ENCODE measurements at places on chromosomes 3 and 15. TPM values are rescaled to one million over a fixed set of nuclear protein-coding genes. Genes with fewer than 3 reads are reported as not detected.

The STRIT1 gene
- total RNA-seq, result not detected

The CLDN18 gene
- total RNA-seq, result not detected

The GPR15 gene
- not detected for total RNA-seq

The BNC1 gene
- total RNA-seq, result 3.3 TPM

The DLEC1 gene
- total RNA-seq, result 0.29 TPM

The CYP8B1 gene
- total RNA-seq, result not detected

The RARRES1 gene
- total RNA-seq, result 19.5 TPM

The CLDN16 gene
- total RNA-seq, result under 0.01 TPM

The ADGRG7 gene
- not detected for total RNA-seq

The PDZRN3 gene
- 18.3 TPM for total RNA-seq

The MINAR1 gene
- total RNA-seq, result 2.5 TPM

The CHRNA3 gene
- total RNA-seq, result not detected

The ENTPD3 gene
- 0.36 TPM for total RNA-seq

The LINGO1 gene
- under 0.01 TPM for total RNA-seq

DNA sequence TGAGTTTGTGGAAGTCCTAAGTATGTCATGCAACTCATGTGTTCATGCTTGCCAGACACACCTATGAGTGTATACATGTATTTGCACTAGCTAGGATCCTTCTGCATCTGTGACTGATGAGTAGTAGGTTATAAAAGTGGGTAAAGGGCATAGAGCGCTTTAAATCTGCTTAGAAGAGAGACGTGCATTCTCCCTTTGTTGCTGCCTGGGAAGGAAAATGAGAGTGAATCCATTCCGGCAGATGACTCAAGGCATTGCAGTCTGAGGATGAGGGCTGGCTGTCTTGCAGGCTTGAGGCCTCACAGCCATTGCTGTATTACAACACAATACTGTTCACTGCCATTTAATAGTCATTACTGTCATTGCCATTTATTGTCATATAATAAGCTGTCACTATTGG is 120.8 kb upstream of the UMPS start:
- DNase-seq, result peak; percentile 71

- DNase-seq, result no peak
These were observed 49.3 kb downstream of the SLC6A20 start for GRCh38 chr3:45746777-45747622.

DNA sequence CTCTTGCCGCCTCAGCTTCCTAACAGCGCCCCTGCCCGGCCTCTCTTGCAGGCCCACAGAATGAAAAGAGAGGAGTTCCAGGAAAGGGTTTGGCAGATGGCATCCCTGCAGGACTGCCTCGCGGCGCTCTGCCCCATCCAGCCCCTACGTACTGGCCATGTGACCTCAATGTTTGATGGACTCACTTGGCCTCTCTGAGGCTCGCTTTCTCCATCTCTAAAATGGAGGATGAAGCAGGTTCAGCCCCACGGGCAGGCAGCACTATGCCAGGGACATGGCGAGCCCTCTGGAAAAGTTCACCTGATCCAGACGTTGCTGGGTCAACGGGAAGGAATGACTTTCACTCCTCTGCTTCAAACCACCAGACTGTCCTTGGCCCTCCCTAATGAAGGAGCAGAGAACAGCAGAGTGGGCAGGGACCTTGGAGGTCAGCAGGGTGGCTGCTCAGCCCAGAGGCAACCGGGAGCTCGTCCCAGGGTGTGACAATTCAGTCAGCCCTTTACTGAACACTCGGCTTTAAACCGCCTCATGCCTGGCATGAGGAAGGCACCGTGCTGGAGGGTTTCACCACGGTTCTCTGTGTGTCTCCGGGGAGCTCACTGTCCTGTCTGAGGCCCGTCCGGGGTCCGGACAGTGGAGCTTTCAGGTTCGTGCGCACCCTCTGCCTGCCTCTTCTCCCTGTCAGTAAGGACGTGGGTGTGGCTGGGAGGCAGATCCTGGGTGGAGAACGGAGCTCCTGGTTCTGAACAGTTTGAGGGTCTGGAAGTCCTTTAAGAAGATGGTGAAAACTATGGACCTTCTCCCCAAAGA is 101.3 kb downstream of the LINGO1 start:
- DNase-seq, result no peak

DNA sequence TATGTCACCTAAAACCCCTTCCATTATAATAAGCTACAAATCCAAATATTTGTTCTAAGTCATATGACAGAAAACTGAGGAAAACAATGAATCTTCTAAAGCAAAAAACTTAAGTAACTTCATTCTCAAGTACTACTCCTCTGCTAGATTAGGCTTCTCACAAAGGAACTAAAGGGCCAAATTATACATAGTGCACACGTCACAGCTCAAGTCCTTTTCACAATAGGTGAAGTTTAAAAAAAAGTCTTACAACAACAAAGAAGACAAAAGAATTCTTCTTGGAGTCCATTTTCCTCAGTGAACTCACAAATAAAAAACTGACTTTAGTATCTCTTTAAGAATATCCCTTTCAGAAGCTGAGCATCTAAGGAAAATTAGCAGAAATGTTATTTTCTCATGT is 479.9 kb downstream of the MAGI1 start:
- no peak for DNase-seq

DNA sequence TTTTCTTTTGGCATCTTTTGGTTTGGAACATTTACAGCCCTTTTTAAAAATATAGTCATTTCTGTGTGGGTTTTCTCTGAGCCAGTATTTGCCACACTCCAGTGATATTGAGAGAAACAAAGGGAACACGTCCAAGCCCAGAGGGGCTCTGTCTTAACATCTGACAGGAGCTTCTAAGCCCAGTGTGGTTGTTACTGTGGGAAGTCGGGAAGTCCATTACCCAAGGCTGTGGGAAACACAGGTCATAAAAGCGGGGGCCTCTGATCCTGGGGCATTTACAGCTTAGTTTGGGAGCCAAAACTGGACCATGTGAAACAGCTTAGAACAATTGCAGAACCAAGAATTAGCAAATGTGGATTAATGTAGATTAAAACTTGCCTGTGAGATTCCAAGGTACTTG is 123.0 kb downstream of the PTPRG start:
- DNase-seq, result no peak

DNA sequence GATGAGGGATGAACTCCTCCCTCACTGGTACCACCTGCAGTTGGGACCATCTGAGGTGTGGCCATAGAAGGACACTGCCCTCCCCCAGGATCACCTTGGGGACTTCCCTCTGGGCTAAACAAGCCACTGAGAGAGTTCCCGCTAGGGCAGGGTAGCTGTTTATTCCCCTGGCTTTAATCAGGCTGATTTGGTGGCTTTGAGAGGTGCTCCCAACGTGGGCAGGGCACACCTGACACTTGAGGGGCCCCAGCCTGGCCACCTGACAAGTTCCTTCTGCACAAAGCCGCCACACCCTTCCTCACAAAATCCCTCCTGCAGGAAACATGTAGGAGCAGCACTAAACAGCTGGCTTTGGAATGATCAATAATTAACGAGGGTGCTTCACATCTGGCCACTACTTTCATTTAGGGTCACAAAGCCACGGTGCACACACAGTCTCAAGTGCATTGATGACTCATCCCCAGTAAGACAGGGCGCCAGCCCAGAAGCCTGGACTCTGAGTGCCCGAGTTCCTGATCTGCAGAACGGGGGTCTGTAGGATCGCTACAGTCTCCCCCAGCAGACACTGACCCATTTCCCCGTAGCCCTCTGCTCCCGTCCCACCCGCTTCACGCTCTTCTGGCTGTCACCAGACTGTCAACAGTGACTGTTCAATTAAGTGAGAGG is 75.1 kb downstream of the ATP10A start:
- peak; percentile 84 for DNase-seq

- no peak for DNase-seq
These were observed 33.4 kb downstream of the RPN1 start for GRCh38 chr3:128617270-128617556.

DNA sequence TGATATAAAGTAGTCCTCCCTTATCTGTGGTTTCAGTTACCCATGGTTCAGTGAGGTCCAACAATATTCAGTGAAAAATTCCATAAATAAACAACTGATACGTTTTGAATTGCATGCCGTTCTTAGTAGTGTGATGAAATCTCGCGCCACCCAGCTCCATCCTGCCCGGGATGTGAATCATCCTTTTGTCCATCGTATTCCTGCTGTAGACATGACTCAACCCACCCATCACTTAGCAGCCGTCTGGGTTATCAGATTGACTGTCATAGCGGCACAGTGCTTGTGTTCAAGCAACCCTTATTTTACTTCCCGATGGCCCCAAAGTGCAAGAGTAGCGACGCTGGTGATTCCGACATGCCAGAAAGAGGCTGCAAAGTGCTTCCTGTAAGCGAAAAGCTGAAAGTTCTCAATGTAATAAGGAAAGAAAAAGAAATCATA is 48.0 kb upstream of the MEX3B start:
- DNase-seq, result peak; percentile 89

DNA sequence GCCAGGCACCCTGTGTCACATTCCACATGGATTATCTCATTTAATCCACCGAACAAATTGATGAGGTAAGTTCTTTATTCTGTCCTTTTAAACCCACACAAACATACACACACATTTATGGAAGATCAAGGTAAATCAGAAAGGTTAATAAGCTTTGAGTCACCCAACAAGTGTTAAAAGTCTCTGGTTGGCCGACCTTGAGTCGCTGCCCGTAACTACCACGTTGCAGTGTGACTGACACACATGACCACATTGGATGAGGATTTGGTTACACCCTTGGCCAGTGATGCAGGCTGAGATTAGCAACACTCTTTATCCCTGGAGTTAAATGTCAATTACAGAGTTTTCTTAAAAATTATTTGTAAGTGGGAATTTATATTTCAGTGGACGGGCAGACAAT is 19.2 kb downstream of the FOXP1 start:
- DNase-seq, result no peak

GRCh38 chr3:30440880-30441279 is 165.5 kb upstream of the TGFBR2 start:
- no peak for DNase-seq

- no peak for DNase-seq
These were observed 22.8 kb downstream of the ESYT3 start for GRCh38 chr3:138456961-138457862.

DNA sequence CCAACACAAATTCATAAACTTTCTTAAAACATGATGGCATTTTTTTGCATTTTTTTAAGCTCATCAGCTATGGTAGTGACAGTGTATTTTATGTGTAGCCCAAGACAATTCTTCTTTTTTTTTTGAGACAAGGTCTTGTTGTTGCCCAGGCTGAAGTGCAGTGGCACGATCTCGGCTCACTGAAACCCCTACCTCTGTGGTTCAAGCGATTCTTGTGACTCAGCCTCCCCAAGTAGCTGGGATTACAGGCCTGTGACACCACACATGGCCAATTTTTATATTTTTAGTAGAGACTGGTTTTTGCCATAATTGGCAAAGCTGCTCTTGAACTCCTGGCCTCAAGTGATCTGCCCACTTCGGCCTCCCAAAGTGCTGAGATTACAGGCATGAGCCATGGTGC is 17.3 kb upstream of the USP50 start:
- DNase-seq, result no peak

- no peak for DNase-seq
These were observed 704.1 kb upstream of the CFAP20DC start for GRCh38 chr3:59753808-59754450.

DNA sequence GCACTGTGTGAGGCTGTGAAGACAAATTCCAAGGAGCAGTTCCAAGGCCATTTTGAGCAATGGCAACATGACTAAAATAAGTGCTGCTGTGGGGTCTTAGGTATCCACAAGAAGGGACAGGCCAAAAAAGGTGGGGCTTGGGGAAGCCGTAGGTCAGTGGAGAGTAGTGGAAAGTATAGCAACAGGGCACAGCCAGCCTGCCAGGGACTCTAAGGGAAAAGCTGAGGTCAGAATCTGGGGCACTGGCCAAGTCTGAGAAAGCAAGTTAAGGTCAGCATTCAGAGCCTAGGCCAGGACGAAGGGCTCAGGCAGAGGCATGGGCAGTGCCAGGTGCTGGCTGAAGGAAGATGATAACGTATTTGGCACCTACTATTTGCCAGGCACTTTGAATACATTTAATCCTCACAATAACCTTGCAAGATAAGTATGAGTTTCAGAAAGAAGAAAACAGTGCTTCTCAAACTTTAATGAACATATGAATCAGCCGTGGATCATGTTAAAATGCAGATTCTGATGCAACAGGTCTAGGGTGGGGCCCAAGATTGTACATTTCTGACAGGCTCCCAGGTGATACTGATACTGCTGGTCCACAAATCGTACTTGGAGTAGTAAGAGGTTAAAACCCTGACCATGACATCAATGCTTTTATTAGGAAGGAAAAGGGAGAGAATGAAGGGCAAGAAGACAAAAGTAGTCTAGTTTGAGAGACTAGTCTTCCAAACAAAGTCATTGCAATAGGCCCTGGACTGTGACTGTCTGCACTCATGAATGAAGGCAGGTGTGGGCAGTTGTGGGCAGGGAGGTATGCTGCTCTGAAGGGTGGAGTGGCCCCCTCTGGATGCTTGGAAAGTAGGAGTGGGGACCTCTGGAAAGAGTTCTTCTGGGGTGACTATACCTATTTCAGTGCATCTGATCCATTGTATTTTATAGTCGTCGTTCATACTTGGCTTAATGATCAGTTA is 106.3 kb upstream of the ANKRD28 start:
- no peak for DNase-seq

GRCh38 chr3:34268032-34268709 is 469.7 kb downstream of the PDCD6IP start:
- no peak for DNase-seq

DNA sequence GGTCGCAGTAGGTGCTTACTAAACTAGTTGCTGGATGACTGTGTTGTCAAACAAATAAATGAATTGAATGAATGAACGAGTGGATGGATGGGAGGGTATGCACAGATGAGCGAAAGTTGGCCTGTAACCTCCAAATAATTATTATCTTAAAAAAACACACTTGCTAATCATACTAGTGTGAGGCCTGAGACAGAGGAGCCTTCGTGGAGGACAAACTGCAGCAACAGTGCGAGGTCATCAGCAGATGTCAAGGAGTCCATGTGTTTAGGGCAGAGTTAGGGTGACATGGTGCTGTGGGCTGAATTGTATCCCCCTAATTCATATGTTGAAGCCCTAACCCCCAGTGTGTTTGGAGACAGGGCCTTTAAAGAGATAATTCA is 24.4 kb downstream of the CORO2B start:
- DNase-seq, result no peak

DNA sequence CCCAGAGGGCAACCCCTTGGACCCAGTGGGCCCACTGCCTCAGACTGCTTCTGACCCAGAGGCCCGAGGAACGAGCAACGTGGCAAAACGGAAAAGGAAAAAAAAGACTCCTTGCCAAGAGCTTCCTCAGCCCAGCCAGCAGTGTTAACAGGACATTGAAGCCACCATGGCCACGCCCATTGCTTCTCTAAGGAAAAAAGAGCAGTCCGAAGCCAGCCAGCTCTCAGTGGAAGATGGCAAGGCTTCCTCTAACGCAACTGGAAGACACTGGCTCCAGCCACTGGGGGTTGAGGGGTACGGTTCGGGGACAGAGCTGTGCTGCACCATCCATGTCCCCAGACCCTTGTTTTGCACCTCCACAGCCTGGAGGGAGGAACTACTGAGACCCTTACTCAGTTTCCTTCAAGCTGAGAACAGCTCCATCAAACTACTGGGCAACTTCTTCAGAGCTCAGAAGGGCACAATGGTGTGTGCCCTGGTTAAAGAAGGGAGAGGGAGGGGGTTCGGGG is 10.7 kb downstream of the BMF start:
- peak; percentile 51 for DNase-seq

- DNase-seq, result no peak
These were observed 28.7 kb upstream of the SAMMSON start for GRCh38 chr3:69970827-69971226.

- DNase-seq, result no peak
These were observed 779.5 kb downstream of the ROBO1 start for GRCh38 chr3:78988324-78988723.

GRCh38 chr3:158434412-158435038 is 136.5 kb upstream of the MLF1 start:
- DNase-seq, result peak; percentile 47

- no peak for DNase-seq
These were observed 92.5 kb downstream of the BDH1 start for GRCh38 chr3:197463279-197463678.

All from osteoblast (primary cell).